ENCODE measurements at places on chromosomes 16 and 17. TPM values are rescaled to one million over a fixed set of nuclear protein-coding genes. Genes with fewer than 3 reads are reported as not detected.

GRCh38 chr16:57626420-57627170 lies 1.8 kb upstream of the ADGRG1 start:
- no peak for DNase-seq

- no peak for DNase-seq
Measured at GRCh38 chr17:50060951-50061712, 5.2 kb downstream of the ITGA3 start.

DNA sequence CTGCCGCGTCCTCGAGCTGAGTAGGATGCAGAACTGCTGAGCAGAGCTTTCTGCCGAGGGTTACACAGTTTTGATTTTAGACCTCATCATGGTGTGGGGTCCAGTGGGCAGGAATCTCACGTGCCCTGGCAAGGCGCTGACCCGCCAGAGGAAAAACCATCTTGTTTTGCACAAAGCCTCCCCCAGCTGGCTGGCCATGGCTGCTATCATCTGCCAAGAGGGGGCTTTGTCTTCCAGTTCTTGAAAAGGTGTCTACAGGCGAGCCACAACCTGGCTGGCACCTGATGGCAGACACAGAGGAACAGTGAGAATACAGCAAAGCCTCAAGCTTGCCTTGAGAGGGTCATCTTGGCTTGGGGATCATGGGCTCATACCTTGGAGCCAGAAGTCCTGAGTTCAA lies 118.3 kb downstream of the CMIP start:
- DNase-seq = no peak

GRCh38 chr16:77584205-77584859 lies 138.0 kb upstream of the NUDT7 start:
- DNase-seq = peak; percentile 43

GRCh38 chr17:82297280-82297713 lies 20.1 kb downstream of the CD7 start:
- peak; percentile 93 for DNase-seq

DNA sequence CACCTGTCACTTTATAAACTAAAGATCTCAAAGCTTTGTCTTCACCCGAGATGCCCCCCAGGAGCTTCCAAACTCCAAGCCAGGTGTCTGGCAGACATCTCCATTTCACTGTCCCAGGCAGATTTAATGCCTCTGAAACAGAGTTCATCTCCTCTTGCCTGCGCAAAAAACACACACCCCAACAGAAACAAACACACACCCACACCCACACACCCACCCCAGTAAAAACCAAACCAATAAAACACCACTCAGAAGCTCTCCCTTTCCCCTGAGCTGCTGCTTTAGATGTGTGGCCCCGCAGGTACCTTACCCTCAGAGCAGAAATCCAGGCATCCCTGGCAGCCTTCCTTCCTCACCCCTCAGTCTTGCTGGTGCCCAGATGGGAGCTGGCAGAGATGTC lies 14.4 kb downstream of the SEC14L1 start:
- no peak for DNase-seq

- DNase-seq = peak; percentile 74
Measured at GRCh38 chr17:67293251-67294203, 48.5 kb upstream of the HELZ start.

Gene ST6GALNAC1
- polyA plus RNA-seq = 0.27 TPM

GRCh38 chr17:43438626-43439025 lies 39.8 kb downstream of the ARL4D start:
- no peak for DNase-seq

DNA sequence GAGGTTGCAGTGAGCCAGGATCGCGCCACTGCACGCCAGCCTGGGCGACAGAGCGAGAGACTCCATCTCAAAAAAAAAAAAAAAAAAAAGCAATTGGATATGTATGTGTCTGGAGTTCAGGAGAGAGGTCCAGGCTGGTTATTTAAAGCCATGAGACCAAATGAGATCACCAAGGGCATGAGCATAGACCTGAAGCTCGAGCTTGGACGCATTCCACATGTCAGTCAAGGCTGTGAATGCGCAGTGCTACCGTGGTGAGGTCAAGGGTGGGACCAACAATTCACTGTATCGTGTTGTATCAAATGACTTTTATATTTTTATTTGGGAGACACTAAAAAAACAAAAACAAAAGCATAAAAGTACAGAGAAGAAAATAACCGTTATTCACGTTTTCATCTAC lies 29.1 kb upstream of the SPNS2 start:
- no peak for DNase-seq

Gene ZP2
- polyA plus RNA-seq = not detected

DNA sequence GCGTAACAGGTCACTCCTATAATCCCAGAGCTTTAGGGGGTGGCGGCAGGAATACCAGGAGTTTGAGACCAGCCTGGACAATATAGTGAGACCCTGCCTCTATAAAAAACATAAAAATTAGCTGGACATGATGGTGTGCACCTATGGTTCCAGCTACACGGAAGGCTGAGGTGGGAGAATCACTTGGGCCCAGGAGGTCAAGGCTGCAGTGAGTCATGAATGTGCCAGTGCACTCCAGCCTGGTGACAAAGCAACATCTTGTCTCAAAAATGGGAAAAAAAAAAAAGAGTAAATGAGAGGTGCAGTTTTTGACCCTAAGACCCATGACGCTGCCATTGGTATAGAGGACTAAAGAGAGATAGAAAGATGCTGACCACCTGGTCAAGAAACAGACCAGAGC lies 16.1 kb downstream of the PARN start:
- no peak for DNase-seq

GRCh38 chr16:7158481-7158880 lies 174.2 kb upstream of the RBFOX1 start:
- DNase-seq = no peak

DNA sequence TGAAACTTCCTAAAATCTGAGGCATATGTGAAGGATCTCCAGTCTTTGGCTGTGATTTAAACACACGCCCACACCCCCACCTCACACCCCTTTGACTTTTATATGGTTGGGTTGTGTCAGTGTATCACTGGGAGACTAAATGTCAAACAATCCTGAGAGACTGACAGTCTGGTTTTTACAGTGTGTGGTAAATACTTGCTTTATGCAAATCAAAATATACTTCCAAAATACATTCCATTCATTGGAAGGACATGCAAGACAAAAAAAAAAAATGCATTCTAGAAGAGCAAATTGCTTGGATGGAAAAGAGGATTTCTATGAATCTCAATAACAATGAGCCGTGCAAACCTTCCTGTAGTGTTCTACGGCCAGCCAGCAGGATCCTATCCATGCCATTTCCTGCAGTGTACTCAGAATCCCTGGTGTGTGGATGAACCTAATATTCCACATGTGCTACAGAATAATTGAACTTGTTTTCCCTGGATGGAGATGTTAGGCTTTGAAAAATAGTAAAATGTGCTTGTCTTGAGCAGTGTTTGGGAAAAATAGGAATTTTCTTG lies 602.1 kb upstream of the GOT2 start:
- no peak for DNase-seq

- DNase-seq = no peak
Measured at GRCh38 chr16:8720080-8720966, 45.9 kb downstream of the ABAT start.

DNA sequence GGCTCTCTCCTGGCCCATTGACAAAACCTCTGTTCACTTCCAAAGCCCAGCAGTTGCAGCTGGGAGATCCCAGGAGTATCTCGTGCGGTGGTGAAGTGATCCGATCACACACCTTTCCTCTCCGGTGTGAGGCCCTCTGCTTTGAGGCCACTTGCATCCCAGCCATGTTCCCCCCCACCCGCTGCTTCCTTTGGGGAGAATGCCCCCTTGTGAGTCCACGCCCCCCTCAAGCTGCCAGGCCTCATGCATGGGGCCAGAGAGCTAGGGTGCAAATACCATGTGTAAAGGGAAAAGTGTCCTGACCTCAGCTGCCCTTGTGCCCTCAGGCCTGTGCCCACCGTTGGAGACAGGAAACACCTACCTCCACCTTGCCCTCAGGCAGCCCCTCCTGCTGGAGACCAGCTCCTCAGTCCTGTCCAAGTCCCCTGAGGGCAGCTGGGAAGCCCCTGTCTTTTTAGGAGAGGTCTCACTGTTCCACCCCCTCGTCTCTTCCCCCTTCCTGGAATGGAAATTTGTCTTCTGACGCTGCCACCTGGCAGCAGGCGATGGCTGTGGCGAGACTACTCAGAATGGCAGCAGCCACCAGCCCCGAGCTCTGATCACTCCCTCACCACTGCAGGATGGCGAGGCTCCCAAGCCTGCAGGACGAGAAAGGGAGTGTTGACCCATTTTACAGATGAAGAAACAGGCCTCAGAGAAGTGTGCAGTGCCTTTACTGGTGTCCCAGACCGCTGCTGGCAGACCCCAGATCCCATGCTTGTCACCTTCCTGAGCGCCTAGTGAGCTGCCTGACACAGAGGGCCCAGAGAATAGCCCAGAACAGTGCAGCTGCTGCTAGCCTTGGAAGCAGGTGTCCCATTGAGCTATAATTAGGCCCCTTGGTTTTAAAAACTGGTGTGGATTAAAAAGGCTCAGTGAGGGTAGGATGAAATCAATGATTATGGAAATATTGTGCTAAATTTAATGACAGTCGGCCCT lies 120.6 kb upstream of the CACNG5 start:
- no peak for DNase-seq

- DNase-seq = no peak
Measured at GRCh38 chr16:4612977-4613635, 1.6 kb downstream of the UBALD1 start.

Gene SLC5A11
- 0.30 TPM for polyA plus RNA-seq

Gene GP2
- not detected for polyA plus RNA-seq

GRCh38 chr16:55338646-55339045 lies 14.6 kb downstream of the IRX6 start:
- DNase-seq = no peak

GRCh38 chr16:59864981-59865666 lies 1131.0 kb upstream of the GOT2 start:
- DNase-seq = no peak
